ENCODE measurements at places on chromosomes 7 and 10. TPM values are rescaled to one million over a fixed set of nuclear protein-coding genes. Genes with fewer than 3 reads are reported as not detected.

RBP3 gene
- total RNA-seq = not detected

UTF1 gene
- not detected for total RNA-seq

ADAM12 gene
- 15.4 TPM for total RNA-seq

TUBAL3 gene
- total RNA-seq = not detected

KBTBD2 gene
- 31.9 TPM for total RNA-seq

ELFN1 gene
- total RNA-seq = 1.5 TPM

DNMBP gene
- 48.3 TPM for total RNA-seq

MDFIC gene
- total RNA-seq = 16.6 TPM

OR2A7 gene
- total RNA-seq = not detected

SHTN1 gene
- 10.2 TPM for total RNA-seq

TRPV6 gene
- not detected for total RNA-seq

OGDHL gene
- not detected for total RNA-seq

FZD8 gene
- 42.3 TPM for total RNA-seq

TAS2R5 gene
- 0.34 TPM for total RNA-seq

PAPSS2 gene
- total RNA-seq = 63.9 TPM

PNLIPRP2 gene
- not detected for total RNA-seq

ACTR1A gene
- 172 TPM for total RNA-seq

NPSR1 gene
- total RNA-seq = not detected

ACBD7 gene
- total RNA-seq = not detected

DBNL gene
- 182 TPM for total RNA-seq

CHST3 gene
- 8.2 TPM for total RNA-seq

AKR1D1 gene
- total RNA-seq = not detected

UNC5B gene
- 19.5 TPM for total RNA-seq

CTTNBP2 gene
- 3.9 TPM for total RNA-seq

GTPBP10 gene
- total RNA-seq = 8.6 TPM

SPDYE2B gene
- not detected for total RNA-seq

SFTPA1 gene
- total RNA-seq = not detected

OR2A1 gene
- total RNA-seq = not detected

KIF5B gene
- total RNA-seq = 161 TPM

STAM gene
- total RNA-seq = 22.2 TPM

MUC12 gene
- not detected for total RNA-seq

AGBL3 gene
- total RNA-seq = 2.5 TPM

DDC gene
- not detected for total RNA-seq

RGR gene
- not detected for total RNA-seq

ZYX gene
- 270 TPM for total RNA-seq

ZP3 gene
- 4.0 TPM for total RNA-seq

IDI2 gene
- not detected for total RNA-seq

CD36 gene
- total RNA-seq = 3.5 TPM

ADCYAP1R1 gene
- not detected for total RNA-seq

ABCB1 gene
- 3.7 TPM for total RNA-seq

PRSS37 gene
- not detected for total RNA-seq
